ENCODE measurements at places on chromosomes 1 and 21. TPM values are rescaled to one million over a fixed set of nuclear protein-coding genes. Genes with fewer than 3 reads are reported as not detected.

DNA sequence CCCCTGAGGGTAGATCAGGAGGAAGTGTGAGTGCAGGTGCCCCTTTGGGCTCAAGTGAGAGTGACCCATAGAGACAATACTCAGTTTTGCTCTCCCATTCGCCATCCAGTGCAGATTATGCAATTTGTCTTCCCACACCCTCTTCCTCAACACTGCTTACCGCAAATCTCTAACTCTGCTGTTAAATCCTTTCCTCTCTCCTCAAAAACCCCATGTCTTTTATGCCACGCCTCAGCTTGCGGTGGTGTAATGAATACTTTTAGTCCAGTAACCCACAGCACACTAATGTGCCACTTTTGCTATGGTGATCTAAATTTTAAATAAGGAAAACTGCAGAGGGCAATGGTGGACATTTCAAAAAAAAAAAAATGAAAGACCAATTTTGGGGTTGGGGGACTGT, 57.7 kb downstream of the PRRX1 start:
- no peak for DNase-seq

GRCh38 chr1:55848906-55849305, 633.7 kb upstream of the USP24 start:
- DNase-seq, result no peak

DNA sequence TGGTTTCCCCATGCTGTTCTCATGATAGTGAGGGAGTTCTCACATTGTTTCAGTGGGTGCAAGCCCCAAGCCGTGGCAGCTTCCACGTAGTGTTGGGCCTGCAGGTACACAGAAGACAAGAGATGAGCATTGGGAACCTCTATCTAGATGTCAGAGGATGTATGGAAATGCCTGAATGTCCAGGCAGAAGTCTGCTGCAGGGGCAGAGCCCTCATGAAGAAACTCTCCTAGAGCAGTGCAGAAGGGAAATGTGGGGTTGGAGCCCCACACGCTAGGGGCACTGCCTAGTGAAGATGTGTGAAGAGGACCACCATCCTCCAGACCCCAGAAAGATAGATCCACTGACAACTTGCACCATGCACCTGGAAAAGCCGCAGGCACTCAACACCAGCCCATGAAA, 17.0 kb downstream of the GPR161 start:
- no peak for DNase-seq

DNA sequence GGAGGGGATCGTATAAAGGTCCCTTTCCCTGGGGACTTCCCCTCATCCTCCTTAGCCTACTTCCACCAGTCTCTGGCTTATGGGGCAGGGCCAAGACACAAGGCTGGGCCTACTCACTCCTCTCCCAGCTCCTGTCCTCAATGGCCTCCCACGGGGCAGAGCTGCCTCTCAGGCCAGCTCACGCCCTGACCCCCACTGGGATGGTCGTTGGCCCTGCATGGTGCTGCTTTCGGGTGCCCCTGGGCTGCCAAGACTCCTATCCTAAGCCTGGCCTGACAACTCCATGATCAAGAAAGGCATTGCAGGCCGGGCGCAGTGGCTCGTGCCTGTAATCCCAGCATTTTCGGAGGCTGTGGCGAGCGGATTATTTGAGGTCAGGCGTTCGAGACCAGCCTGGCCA, 6.2 kb downstream of the CPLANE2 start:
- DNase-seq, result no peak

DNA sequence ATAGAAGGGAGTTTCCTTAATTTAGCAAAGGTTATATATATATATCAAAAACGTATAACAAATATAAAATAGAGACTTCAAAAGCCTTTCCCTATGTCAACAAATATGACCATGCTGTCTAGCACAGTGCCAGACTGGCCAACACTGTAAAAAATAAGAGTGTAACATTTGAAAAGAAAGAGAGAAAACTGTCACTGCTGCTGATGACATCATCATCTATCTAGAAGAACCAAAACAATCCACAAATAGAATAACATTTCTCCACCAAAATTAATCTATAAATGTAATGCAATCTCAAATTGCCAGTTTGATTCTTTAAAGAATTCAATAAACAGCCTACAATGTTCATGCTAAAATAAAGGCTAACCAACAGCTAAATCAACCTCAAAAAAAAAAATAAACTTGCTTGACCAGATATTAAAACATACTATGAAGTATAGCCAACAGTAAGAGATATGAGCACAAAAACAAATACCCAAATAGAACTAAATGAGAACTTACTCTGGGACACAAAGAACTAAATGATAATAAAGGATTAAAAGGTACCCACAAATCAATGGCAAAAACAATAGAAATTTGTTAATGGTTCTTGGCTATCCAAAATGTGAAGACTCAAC, 50.2 kb downstream of the ENAH start:
- no peak for DNase-seq

- no peak for DNase-seq
These were observed 7.2 kb upstream of the CRABP2 start for GRCh38 chr1:156712626-156713025.

DNA sequence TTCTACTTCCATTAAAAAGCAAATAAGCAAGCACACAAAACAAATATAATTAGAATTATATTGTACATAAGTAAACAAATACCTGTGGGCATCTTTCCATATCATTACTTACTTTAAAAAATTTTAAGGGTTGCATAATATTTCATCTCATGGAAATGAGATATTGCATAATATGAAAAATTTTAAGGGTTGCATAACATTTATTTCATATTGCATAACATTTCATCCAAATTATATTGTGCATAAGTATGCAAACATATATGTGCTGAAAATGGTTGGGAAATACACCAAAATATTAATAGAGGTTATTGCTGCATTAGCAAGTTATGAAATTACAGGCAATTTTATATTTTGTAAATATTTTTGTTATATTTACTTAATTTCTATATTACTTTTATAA, 213.7 kb downstream of the KCNH1 start:
- DNase-seq, result no peak

DNA sequence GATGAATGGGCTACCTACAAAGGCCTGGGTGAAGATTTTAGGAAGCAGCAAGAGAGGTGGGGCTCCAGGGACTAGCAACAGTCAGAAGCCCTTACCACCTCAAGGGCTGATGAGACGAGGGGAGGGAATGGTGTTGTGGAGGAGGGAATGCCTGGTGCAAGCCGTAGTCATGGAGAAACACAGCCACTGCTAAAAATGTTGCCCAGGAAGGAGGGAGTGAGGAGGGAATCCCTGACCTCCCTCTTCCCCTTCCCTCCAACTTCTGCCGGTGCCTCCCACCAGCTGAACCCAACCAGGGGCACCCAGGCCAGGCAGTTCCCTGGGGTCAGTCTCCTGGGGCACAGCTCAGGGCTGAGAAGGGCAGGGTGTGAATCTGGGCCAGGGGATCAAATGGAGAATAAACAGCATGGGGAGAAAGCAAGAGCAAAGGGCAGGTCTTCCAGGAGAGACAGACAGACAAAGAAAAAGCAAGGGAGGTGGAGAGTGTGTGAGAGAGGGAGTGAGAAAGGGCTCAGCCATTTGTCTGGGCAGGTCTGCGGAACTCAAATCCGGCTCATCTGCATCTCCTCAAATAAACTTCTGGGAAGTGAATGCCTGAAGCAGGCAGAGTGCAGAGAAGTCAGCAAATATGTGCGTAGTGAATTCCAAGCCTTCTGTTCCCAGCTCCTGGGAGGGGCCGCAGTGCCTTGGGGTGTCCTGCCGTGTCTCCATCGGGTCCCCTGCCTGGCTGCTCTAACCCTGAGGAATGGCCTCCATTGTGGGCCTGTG, 27.1 kb upstream of the POU3F1 start:
- no peak for DNase-seq

- DNase-seq, result no peak
These were observed 48.7 kb upstream of the DNAH14 start for GRCh38 chr1:224880593-224881307.

DNA sequence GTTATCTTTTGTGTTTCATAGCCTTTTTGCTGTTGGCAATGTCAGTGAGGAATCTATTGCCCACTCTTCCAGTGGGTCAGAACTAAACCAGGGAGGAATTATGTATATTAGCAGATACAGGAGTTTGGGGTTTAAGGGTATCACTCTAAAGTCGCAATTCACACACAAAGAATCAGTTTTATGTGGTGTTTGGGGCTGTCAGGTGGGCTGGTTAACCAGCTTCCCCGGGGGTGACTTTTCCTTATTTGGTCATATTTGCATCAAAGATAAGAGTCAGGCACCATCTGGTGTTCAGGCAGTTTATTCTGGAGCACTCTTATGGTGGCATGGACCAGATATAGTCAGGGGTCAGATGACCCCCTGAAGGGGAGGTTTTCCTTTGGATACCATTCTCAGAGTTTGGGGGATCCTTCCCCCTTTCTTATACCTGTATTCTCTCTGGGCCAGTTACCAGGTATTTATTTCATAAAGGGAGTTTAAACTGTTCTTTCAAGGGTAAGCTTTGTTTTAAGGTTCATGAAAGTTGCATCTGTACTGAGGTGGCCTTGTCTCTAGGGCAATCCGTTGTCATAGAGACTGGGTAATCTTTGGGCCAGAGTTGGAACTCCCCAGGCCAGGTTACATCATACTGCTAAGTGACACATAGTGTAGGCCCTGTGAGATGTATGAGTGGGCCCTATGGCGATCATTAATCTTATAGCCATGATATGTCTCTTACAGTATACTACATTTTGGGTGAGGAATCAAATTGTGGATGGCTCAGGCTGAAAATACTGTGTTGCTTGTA, 148.2 kb downstream of the RWDD3 start:
- DNase-seq, result no peak

DNA sequence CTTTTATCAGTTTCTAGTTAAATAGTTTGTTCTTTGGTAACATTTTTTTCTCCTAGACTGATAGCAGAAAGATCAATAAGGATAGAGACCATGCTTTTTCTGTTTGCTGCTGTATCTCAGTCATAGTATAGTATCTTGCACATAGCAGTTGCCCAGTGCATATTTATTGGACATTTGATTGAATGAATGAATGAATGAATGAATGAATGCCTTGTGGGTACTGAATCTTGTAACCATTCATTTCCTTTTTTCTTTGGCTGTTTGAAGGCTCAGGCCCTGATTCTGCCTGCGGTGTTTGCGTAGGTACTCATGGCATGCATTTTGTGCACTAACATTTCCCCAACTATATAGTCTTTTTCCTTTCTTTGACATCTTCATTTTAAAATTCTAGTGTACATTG, 83.9 kb downstream of the ST3GAL3 start:
- no peak for DNase-seq

- DNase-seq, result no peak
These were observed 40.2 kb downstream of the LGR6 start for GRCh38 chr1:202233804-202234203.

- DNase-seq, result no peak
These were observed 5.7 kb upstream of the SVBP start for GRCh38 chr1:42822800-42823392.

- DNase-seq, result no peak
These were observed 8.2 kb downstream of the UMODL1 start for GRCh38 chr21:42079008-42079938.

GRCh38 chr1:1421147-1421906, at the start of gene ANKRD65:
Gene ANKRD65, minus strand, starts transcription at chr1:1421276. Its CDS starts 271 bp downstream, at chr1:1421005.
- no peak for DNase-seq

DNA sequence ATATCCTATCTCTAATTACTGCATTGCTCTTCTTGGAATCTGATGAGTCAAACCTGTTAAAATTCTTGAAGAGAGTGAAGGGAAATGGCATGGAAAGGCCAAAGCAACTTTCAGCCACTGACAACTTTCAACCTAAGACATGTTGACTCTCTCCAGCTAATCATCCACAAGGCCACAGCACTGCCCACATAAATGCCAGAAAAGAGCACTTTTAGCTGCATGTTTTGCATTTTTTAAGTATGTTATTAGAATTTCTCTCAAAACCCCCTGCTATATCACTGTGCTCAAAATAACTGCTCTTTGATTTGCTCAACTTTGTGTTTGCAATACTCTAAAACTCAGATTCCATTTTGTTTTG, 352.5 kb downstream of the ADGRL2 start:
- DNase-seq, result no peak

DNA sequence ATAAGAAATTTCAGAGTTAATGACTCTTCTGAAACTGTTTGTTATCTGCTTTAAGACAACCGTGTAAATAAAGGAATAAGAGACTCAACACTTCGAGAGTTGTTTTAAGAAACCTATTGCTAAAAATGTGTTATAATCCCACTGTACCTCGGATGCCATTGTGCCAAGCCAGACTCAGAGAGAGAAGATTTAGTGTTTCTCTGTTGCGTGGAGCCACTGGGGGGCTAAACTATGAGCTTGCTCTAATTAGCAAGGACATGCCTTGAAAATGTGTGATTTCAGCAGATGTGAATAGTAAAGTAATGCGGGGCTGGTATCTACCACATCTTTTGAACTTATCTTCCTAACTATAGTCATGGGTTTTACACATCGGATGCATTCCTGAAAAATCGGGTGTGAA, 56.2 kb upstream of the TARBP1 start:
- DNase-seq, result no peak

DNA sequence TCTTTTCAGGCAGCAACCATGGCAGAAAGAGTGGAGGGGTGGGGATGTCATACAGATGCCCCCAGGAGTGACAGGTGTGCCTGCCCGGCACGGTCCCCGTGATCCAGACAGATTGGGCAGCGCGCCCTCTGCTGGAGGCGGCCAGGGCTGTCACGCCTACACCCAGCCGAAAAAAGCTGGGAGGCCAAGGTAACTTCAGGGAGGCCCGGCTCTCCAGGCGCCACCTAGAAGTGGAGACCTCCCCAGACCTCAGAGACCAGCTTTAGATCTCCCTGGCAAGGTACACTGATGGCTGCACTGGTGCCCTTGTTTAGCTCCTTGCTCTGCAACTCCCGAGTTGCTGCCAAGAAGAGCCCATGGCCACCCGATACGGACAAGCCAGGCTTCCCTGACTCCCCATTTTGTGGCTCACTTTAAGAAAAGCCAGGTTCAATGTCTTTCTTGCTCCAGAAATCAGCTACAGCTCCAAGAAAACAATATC, 6.6 kb downstream of the GOLT1A start:
- DNase-seq, result peak; percentile 73

GRCh38 chr1:86938450-86938849, 24.0 kb downstream of the HS2ST1 start:
- DNase-seq, result no peak

DNA sequence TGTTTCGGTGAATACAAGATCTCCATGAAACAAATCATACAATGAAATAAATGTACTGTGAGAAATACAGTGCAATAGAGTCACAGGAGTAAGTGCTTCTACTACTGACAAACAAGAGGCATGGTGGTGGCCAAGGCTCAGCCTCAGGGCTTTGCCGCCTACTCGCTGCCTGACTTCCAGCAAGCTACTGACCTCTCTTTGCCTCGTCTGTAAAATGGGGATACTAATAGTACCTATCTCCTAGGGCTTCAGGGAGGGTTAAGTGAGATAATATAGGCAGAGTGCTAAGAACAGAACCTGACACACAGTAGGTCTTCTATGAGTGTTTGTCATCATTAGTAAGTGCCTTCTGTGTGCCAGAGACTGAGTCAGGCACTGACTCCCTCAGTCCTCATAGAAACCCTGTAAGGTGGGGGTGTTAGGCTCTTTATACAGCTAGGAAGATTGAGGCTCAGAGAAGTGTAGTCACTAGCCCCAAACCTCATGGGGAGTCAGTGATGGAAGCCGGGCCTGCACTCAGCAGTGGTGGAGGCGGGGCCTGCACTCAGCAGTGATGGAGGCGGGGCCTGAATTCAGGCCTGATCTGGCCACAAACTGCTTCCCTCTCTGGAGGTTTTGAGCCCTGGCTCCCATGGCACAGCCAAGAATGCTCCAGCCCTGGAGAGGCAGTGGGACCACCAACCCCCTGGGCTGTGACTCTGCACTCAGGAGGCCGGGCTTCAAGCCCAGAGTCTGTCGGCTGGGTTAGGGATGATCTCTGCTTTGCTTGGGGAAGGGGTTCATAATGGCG, 6.8 kb downstream of the BSND start:
- DNase-seq, result no peak

The MTR gene
- total RNA-seq, result 46.4 TPM

The VANGL2 gene
- not detected for total RNA-seq

The CAPN8 gene
- total RNA-seq, result not detected

The HIVEP3 gene
- total RNA-seq, result 27.8 TPM

The ANKRD45 gene
- total RNA-seq, result not detected

The DMBX1 gene
- 0.30 TPM for total RNA-seq
